ENCODE measurements at places on chromosomes 2 and 18.

DNA sequence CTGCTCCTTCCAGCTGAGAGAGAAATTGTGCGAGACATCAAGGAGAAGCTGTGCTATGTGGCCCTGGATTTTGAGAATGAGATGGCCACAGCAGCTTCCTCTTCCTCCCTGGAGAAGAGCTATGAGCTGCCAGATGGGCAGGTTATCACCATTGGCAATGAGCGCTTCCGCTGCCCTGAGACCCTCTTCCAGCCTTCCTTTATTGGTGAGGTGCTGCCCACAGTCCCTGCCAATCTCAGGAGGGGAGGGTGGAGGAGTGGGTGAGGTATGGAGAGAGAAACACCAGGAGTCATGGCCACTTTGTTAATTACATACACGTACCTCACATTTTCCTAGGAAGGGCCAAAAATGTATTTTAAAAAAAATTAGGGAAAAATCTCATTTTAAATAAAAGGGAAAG, 12.0 kb upstream of the DGUOK start:
- DNase-seq, result no peak

- no peak for DNase-seq
These were observed 27.2 kb downstream of the CCBE1 start for GRCh38 chr18:59669872-59670657.

GRCh38 chr2:55154525-55155030, 77.5 kb downstream of the CLHC1 start:
- no peak for DNase-seq

- DNase-seq, result no peak
These were observed 26.9 kb upstream of the YWHAQ start for GRCh38 chr2:9657731-9658130.

- no peak for DNase-seq
These were observed 669.3 kb downstream of the NR4A2 start for GRCh38 chr2:155663265-155663664.

GRCh38 chr18:10814336-10814735, 288.5 kb downstream of the NAPG start:
- DNase-seq, result no peak

- DNase-seq, result no peak
These were observed 697 bp downstream of the LGALSL start for GRCh38 chr2:64454386-64455332.

- no peak for DNase-seq
These were observed at the start of gene TUBB6 for GRCh38 chr18:12307701-12308385. Gene TUBB6, plus strand, starts transcription at chr18:12308241. Its CDS starts 52 bp downstream, at chr18:12308293.

GRCh38 chr18:48004577-48004976, 74.1 kb upstream of the SMAD2 start:
- DNase-seq, result no peak

DNA sequence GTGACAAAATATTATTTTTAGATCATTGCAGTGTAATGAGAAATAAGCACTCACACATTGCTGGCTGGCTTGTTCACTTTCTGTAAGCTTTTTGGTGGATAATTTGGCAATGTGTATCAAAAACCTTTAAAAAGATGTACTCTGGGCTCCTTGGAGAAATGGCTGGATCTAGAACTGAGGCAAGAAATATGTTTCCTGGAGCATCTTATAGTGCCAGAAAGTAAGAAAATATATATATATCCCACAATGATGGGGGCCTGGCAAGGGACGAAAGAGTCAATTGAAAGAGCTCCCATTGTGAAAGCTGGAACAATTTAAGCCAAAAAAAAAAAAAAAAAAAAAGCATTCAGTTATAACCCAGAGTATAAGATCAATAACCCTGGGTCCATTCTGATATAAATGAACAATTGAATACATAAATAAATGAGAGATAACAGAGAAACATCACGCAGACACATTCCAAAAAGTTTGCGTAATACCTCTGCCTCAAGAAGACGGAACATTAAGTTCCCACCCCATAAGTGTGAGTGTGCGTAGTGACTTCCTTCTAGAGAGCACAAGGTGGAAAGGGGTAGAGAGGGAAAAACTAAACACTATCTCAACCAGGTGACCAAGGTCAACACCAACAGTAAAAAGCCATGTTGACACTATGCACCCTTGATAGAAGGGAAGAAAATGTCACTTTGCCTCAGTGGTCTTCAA, 77.5 kb downstream of the BIN1 start:
- DNase-seq, result no peak

GRCh38 chr2:191321861-191322662, 76.9 kb downstream of the MYO1B start:
- DNase-seq, result no peak

- DNase-seq, result no peak
These were observed 231.4 kb downstream of the SEPTIN10 start for GRCh38 chr2:109382226-109382895.

GRCh38 chr2:237434866-237435311, 20.9 kb upstream of the COL6A3 start:
- peak; percentile 48 for DNase-seq

GRCh38 chr18:74278058-74278457, 13.7 kb downstream of the CYB5A start:
- no peak for DNase-seq

GRCh38 chr2:181431674-181432073, 25.5 kb upstream of the ITGA4 start:
- DNase-seq, result no peak

DNA sequence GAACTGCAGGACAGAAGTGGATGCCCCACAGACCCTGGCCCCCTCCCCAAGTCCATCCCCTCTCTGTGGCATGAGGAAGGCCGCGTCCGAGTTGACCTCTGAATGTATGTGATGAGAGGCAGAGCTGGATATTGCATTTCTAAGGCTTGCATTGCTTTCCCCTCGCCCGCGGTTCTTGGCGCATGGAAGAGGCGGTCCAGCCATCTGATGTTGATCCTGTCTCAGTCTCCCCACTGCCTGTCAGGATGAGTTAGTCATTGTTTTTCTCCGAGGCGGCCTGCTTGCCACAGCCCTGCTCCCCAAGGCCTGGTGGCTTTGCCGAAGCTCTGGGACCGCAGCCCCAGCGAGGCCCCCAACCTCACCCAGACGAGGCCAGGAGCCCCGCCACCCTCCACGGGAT, 88.6 kb downstream of the SMAD7 start:
- no peak for DNase-seq

DNA sequence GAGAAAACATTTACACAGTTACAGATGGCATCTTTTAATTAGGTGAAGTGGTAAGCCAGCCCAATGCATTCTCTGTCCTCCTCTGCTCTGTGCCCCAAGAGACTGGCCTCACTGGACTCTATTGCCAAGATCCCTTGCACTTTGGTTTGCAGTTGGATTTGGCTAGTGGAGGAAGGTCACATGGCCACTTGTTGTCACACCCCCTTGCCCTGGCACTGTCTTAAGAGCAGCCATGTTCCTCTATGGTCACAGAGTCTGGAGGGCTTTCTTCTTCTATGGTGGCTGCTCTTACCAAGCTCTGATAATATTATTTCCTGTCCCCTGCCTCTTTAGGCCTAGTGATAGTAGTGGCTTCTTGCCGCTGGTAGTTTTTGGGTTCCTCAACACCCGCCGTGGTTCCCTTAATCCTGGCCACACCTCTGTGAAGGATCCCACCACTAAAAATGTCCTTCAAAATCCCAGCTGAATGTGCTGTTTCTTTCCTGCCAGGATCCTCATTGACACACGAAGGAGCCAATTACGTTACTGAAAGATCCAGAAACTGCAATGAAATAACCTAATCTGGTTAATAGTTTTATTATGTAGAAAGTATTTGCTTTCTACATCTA, 111.1 kb downstream of the CDC42EP3 start:
- no peak for DNase-seq

- DNase-seq, result no peak
These were observed 63.4 kb upstream of the CYP20A1 start for GRCh38 chr2:203175371-203175770.

- no peak for DNase-seq
These were observed 27.2 kb upstream of the COBLL1 start for GRCh38 chr2:164868563-164869419.

DNA sequence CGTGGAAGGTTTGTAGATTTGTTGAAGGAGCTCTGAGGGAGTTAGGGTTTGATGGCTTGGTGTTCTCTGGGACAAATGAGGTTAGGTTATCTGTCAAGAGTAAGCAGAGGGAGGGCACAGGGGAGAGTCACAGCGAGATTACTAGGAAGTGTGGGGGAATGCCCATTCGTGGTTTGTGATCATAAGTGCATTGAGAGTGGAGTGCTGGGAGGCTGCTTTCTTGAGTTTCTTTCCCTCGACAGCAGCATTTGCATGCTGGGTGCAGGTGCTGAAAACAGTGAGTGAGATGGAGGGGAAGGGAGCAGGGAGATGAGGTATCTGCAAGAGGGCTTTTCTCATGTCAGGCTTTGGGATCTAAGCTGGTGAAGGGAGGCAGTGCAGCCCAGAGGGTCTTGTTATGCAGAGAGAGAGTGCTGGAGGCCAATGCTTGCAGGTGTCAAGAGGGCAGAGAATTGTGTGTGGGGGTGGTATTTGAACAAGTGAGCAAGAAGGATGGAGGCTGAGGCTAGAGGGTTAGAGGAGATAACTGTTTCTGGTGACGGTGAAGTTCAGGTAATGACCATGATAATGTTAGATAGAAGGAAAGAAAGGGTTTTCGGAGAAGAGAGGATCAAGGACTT, 8.8 kb downstream of the RALB start:
- no peak for DNase-seq

GRCh38 chr2:197124639-197125390, 185.8 kb downstream of the ANKRD44 start:
- no peak for DNase-seq

DNA sequence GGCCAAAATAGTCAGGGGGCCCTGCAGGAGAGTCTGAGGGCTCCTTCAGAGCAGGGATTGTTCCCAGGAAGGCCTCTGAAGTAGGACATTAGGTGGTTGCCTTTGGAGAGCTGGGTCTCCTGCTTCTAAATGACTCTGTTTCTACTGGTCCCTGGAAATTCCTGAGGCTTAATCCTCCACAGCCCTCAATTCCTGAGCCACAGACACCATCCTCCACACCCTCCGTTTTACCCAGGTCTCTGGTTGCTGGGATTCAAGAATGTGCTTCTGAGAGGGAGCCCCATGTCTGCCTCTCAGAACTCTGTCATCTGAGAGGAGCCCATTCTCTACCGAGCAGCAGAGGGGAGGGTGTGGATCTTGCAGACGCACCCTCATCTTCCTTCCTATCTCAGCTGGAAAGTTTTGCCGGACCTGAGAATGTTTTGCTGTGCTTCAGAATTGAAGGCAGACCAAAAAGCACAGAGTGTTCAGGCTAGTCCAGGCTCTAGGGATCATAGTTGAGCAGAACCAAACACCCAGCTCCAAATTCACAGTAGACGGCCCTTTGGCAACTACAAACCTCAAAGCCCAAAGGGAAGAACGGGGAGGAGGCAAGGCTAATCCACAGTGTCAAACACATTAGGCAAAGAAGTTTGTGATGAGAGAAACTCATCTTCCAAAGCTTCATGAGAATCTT, 8.1 kb downstream of the VIT start:
- no peak for DNase-seq

- no peak for DNase-seq
These were observed 62.8 kb downstream of the DTNA start for GRCh38 chr18:34772887-34773286.

DNA sequence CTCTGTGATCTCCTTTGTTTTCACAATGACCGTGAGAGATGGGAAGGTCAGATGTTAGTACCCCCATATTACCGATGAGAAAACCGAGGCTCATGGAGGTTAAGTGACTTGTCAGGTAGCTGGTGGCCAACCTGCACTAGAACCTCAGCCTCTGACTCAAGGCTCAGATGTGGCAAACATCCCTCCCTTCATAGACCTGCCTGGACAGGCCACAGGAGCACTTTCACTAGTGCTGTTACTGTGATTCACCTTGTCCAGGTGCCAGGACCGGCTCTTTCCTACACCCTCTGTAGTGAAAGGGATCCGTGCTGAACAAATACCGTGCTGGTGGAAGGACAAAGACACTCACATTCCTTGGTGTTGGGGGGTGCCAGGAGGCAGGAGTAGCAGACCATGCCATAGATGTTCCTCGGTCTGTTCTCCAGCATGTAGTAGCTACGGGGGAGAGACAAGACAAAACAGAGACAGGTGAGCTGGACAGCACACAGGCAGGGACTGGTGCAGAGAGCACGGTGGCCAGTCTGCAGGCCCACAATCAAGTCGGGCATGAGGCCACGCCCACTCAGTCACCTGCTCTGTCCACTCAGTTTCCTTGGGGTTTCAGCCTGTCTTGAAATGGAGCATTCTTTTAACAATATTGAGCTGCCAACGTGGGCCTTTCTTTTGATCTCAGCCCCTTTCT, 65.9 kb downstream of the EDAR start:
- DNase-seq, result no peak

- no peak for DNase-seq
These were observed 16.6 kb upstream of the ASPRV1 start for GRCh38 chr2:69977906-69978482.

DNA sequence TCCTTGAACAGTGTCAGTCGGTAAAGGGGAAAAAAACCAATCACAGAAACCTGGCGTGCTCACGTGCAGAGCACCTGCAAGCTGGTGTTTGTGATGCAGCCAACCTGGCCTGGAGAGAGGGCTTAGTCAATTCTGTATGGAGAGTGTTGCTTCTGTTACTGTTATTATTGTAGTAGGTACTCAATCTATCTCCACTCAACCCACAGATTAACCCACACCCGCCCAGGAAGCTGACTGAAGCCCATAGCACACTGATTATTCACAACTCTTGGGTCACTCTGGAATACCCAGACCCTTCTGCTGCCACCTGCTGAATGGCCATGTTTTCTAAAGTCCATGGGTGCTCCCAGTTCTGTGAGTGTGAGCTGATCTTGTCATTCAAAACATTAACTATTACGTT, 53.9 kb downstream of the TNFRSF11A start:
- DNase-seq, result no peak

DNA sequence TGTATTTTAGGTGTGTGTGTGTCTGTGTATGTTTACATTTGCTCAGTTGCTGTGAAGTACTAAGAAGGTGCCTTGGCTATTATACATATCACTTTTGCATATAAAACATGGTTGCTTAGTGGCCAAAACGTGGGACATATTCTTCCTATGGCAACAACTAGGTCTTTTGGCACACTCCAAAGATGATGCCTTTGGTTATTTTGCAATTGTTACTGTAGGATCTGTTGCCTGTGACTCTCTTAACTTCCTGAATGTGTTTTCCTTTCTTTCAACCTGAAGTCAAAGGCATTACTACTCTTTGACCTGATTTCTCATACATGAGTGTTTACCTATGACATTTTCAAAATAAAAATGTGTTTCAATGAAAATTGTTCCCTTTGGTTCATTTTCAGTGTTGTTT, 160.5 kb downstream of the UBE2E3 start:
- no peak for DNase-seq

GRCh38 chr2:42132191-42132965, 36.8 kb upstream of the EML4 start:
- DNase-seq, result no peak

GRCh38 chr2:241908686-241909420, 39.3 kb downstream of the RTP5 start:
- DNase-seq, result no peak

- DNase-seq, result no peak
These were observed 51.6 kb upstream of the TAF1B start for GRCh38 chr2:9791711-9792110.

- DNase-seq, result no peak
These were observed 68.2 kb upstream of the MBOAT2 start for GRCh38 chr2:9071584-9072124.

GRCh38 chr2:42342061-42342794, 18.8 kb downstream of the COX7A2L start:
- no peak for DNase-seq

Data from stimulated activated CD4-positive, alpha-beta T cell treated with anti-CD3 and anti-CD28 coated beads, Interleukin-1b, Interleukin-23, amount 100 ng/mL, for 1 hour (primary cell).